ENCODE measurements at places on chromosomes 4 and X.
A peak's percentile ranks its signal among the peaks of the same experiment; 100 is the strongest.

- no peak for DNase-seq
These were observed 8.0 kb downstream of the TBC1D14 start for GRCh38 chr4:6917461-6918271.

GRCh38 chr4:2126309-2127043 is 67.3 kb downstream of the NAT8L start:
- no peak for DNase-seq

DNA sequence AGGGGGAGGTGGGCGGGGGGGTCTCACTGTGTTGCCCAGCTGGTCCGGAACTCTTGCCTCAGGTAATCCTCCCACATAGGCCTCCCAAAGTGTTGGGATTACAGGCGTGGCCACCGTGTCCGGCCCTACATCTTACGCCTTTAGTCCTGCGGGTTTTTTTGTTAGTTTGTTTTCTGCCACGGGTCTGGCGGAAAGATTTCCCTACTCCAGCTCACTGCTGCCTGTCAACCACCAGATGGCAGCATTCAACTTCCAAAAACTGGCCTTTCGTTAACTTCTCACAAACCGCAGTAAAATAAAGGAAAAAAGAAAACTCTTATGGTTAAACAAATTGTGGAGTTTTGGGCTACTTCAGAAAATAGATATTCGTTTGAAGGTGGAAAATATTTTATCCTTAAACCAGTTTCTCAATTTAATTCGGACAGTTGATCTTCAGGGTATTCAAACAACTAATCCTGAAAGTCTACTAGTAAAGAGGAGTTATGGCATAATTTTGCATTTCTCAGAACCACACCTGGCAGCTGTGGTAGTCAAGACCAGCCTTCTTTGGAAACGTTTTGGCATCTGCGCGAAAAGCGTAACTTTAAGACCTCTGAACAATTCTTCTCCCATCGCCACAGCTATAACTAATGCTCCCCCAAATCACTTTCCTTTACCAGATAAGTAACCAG is 41.1 kb downstream of the LUZP4 start:
- DNase-seq: peak; percentile 76

- no peak for DNase-seq
These were observed 227.1 kb upstream of the FTHL17 start for GRCh38 chrX:31298916-31299315.

DNA sequence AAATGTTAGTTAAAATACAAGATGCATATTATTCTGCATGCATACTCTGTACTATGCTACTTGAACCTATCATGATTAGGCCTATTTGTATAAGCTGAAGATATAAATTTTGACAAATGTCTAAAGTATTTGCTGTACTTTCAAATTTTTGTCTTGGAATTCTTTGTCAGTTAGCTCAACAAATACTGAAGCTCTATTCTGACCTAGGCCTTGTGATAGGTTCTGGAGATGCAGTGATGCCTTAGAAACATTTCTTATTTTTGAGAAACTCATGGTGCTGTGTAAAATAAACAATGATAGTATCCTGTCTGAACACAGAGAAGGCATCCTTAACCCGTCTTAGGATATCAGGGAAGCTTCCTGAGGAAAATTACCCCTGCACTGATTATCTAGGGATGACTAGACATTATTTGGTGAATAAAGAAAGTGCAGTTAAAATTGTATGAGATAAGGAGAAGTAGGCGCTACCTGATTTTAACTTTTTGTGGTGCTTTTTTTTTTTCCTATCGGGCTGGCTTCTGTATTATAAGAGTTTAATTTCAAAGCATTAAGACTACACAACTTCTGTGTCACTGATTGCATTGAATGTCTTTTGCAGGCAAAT is 43.4 kb downstream of the MOB1B start:
- DNase-seq: peak; percentile 66

All from IMR-90 (cell line).